Activated CD4-positive, alpha-beta T cell treated with anti-CD3 and anti-CD28 coated beads, Interleukin-2, amount 50 U/mL, for 4 hours (primary cell): ENCODE measurements at places on chromosomes 7 and 10.

DNA sequence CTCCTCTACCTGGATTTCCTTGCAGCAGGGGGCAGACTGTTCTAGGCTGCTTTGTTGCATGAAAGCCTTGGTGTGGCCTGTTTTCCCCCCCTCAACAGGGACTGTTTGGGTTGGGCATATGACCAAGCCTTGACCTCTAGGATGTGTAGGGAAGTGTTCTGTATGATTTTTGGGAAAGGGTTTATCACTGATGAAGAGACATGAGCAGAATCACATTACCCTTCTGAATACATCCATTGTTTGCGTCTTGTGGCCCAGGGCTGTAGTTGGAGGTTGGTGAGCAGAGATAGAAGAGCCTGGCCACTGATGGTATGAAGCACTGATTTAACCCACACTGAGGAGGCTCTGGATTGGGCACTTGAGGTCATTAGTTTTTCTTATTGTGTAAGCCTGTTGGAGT is 26.6 kb downstream of the ZNF12 start:
- DNase-seq, result no peak

- DNase-seq, result no peak
These were observed 109.2 kb downstream of the ARHGAP12 start for GRCh38 chr10:31819391-31819820.

GRCh38 chr7:50068850-50069551 is 24.0 kb downstream of the ZPBP start:
- DNase-seq, result no peak

DNA sequence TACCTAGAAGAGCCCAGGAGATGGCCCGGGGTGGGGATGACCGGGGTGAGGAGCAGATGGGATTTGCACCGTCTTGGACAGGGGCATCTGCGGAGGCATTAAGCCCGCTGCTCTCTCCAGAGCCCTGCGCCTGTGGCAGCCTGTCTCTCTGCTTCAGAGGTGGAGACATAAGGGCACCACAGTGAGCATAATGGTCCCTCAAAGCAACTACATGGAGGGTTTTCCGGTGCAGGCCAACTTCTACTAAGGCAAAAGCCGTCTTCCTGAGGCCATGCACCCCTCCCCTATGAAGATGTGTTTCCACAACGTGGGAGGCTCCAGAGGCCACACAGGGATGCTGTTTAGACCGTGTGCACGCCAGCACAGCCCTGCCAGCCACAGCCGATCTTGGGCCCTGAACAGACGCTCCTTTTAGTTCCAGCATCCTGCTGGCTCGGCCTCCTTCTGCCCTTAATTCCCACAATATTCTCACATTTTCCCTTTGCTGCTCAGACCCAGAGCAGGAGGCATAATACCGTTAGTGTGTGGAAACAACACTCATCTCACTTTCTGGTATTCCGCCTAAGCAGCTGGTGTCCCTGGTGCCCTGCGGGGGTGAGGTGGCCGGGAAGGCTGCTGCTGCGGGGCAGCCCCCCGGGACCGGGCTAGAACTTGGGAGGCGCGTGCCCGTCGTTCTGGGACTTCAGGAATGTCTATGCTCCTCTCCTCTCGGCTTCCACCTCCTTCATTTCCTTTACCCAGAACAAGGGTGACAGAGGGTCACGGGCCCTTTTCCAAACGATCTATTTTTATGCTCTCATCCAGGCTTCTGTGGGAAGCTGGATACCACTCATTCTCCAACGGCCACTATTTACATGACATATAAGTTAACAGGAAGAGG is 266.9 kb downstream of the TNS3 start:
- no peak for DNase-seq

DNA sequence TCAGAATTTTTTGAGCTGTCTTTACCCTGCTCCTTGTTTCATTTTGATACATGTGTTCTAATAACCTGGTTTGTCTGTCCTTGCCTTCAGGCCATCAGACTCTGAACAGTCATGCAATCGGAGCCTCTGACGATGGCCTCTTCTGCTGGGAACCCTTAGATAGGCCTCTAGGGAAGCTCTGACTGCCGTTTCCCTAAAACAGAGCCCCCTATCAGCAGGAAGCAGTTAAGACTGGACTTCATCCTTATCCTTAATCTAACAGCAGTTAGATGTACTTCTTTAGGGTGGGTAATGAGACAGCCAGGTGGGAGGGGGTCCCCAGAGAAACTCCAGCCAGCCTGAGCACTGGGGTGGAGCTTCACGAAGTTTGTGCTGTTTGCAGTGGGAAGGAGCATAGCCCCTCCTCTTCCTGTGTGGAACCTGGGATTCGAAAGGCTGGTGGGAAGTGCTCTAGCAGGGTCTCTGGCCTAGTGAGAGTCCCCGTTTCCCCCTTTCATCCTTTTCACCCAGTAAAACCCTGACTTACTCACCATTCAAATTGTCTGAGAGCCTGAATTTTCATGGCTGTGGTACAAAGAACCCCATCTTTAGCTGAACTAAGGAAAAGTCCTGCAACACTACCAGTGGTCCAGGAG is 28.4 kb upstream of the SORCS3 start:
- DNase-seq, result no peak

DNA sequence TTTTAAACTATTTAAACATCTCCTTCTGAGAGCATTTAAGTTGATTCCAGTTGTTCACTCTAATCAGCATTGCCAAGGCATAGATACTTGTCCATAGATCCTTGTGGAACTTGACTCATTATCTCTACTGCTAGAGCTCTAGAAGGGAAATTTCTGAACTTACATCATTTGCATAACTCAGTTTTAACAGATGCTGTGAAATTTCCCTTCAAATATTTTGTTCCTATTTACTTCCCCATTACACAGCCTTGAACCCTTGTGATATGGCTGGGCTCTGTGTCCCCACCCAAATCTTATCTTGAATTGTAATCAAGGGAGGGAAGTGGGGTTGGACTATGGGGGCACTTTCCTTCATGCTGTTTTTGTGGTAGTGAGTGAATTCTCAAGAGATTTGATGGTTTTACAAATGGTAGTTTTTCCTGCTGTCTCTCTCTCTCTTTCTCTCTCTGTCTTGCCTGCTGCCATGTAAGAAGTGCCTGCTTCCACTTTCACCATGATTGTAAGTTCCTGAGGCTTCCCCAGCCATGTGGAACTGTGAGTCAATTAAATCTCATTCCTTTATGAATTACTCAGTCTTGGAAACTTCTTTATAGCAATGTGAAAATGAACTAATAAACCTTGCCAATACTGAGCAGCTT is 25.4 kb downstream of the INSIG1 start:
- no peak for DNase-seq

GRCh38 chr7:83210479-83210878 is 47.8 kb upstream of the PCLO start:
- no peak for DNase-seq

GRCh38 chr10:129168660-129169059 is 298.4 kb upstream of the MGMT start:
- DNase-seq, result no peak

DNA sequence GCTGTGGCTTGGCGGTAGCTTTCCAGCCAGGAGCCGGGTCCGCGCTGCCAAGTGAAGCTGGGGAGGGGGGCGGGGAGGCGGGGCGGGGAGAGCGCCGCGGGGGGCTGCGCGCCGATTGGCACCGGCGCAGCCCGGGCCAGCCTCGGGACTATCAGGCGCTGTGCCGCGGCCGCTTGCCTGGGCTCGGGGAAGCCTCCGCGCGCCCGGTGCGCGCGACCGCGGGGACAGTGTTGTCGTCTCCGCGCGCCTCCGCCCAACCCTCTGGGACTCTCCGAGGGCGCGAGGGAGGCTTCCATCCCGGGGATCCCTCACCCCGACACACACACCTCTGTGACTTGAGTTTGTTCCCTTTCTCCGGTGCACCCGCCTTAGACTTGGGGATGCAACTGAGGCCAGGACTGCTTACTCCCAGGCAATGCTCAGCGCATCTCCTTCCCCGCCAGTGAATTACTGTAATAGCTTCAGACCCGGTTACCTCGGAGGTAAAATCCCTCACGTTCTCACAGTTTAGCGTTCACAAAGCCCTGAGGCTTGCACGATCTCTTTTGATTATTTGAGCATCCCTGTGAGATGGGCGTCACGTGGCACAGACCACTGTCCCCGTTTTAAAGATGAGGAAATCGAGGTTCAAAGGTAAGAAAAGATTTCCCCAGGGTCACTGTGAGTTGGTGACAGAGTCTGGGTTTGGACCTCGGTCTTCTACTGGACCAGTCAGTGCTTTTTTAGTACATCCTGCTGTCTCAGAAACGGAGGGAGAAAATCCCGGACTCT is at the start of gene NKX1-2:
Gene NKX1-2 (minus strand): TSS at position 24 of the 771 bp plus-strand sequence. CDS start 92 bp downstream, outside the sequence.
- no peak for DNase-seq

GRCh38 chr10:24886290-24886680 is 66.1 kb downstream of the PRTFDC1 start:
- DNase-seq, result no peak

GRCh38 chr7:6056616-6057015 is 25.4 kb downstream of the ANKRD61 start:
- DNase-seq, result no peak

GRCh38 chr10:14812271-14812670 is 25.6 kb downstream of the CDNF start:
- DNase-seq, result no peak

GRCh38 chr7:30148951-30149459 is 14.2 kb downstream of the MTURN start:
- no peak for DNase-seq

DNA sequence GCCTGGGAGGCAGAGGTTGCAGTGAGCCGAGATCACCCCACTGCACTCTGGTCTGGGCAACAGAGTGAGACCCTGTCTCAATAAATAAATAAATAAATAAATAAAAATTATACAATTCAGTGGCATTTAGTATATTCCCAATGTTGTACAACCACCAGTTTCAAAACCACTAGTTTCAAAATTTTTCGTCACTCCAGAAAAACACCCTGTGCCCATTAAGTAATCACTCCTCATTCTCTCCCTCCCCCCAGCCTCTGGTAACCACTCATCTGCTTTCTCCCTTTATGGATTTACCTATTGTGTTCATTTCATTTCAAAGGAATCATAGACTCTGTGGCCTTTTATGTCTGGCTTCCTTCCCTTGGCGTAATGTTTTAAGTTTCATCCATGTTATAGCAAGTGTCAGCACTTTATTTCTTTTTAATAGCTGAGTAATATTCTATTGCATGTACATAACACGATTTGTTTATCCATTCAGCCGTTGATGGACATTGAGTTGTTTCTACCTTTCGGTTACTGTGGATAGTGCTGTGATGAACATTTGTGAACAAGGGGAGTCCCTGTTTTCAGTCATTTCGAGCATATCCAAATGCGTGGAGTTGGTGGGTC is 29.4 kb upstream of the GOLGA7B start:
- no peak for DNase-seq

GRCh38 chr7:24732646-24733413 is 24.4 kb downstream of the GSDME start:
- DNase-seq, result no peak

DNA sequence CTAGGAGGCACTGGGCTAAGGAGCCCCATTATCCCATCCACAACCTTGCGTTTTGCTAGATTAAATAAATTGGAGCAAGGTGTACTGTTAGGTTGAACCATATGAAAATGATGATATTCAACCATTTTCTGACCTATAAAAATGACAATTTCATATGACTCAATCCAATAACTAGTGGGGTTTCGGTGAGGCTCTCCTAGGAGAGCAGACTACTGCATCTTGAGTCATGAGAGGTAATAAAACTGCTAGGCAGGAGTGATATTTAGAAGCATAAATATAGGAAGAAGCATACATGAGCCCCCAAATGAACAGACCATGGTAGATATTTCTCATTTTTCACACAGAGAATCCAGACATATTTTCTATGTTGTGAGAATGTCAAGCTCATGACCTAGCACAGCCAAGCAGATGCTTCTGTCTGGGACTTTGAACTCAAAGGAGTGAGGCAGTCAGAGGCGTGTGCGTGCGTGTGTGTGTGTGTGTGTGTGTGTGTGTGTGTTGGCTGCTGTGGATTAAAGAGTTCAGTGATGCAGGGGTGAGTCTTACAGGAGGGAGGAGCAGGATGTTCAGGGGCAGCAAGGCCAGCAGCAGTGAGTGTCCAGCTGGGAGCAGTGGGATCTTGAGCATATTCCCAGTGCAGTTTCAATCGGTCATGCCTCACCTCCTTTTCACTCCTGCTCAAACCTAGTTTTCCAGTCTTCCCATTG is 17.8 kb upstream of the WDR11 start:
- DNase-seq, result no peak

GRCh38 chr10:115974351-115974750 is 298.7 kb downstream of the GFRA1 start:
- no peak for DNase-seq

- DNase-seq, result no peak
These were observed 220.2 kb upstream of the SH2B2 start for GRCh38 chr7:102066476-102066875.

GRCh38 chr10:129094233-129094632 is 372.8 kb upstream of the MGMT start:
- DNase-seq, result no peak

GRCh38 chr10:125233726-125234125 is 73.4 kb upstream of the CTBP2 start:
- DNase-seq, result no peak

DNA sequence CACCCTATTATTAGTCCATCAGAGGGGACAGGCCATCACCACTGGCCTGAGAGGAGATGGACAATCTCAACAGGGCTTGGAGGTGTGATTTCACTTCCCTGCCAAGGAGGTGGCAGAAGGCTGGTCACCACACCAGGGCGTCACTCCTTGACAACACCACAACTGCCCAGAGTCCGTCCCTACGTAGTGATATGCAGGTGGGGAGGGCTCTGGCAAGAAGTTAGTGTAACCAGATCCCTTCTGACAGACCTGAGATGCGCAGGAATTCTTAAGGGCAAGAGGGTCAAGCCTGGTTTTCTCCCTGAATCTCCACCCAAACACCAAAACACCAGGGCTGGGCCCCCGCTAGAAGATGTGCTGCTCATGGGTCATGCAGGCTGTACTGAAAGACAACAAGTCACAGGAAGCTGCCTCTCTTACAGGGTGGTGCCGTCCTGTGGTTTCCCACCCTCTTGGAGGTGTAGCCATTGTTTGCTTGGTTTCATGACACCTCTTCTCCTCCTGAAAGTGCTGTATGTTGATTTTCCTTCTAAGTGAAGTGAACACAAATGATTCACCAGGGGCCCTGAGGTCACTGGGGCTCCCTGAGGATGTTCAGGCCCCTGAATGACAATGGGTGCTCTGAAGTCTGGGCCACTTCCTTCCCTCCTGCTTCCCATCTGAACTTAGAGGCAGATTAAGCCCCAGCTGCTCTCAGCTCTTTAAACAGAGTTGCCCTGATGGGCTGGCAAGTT is 27.1 kb downstream of the ATXN7L1 start:
- DNase-seq, result peak; percentile 43

GRCh38 chr10:30151581-30152389 is 92.4 kb upstream of the JCAD start:
- DNase-seq, result no peak

GRCh38 chr7:66088861-66089838 is 13.5 kb downstream of the ASL start:
- no peak for DNase-seq

DNA sequence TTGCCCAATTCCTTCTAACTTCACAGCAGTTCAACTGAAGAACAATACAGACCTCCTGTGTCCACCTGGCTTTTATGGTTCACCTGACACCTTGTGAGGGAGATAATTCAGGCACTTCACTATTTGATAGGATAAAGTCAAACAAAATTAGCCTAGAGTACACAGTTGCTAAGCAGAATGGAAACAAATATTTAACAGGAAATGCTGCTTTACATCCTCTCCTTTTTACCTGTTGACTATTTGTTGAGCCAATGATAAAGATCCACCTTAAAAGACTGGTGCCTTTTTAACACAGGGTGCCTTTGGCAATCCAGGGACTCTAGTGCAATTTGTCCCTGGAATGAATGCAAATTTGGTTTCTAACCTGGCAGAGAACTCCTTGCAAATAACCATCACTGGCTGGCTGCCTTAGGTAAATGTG is 39.8 kb downstream of the ITPRID1 start:
- DNase-seq, result no peak

- no peak for DNase-seq
These were observed 967 bp downstream of the ADARB2 start for GRCh38 chr10:1736144-1736971.

GRCh38 chr7:141094336-141095070 is 20.6 kb downstream of the TMEM178B start:
- no peak for DNase-seq
